ENCODE measurements at places on chromosomes 7 and 10. TPM values are rescaled to one million over a fixed set of nuclear protein-coding genes. Genes with fewer than 3 reads are reported as not detected.

Gene MAGI2
- total RNA-seq, result 27.2 TPM

Gene MRPS17
- 15.2 TPM for total RNA-seq

Gene C10orf95
- total RNA-seq, result not detected

Gene CPA5
- total RNA-seq, result under 0.01 TPM

Gene DENND2A
- total RNA-seq, result 7.8 TPM

Gene CDC14C
- under 0.01 TPM for total RNA-seq

Gene VGF
- total RNA-seq, result 0.18 TPM

Gene NOS3
- total RNA-seq, result 0.28 TPM

Gene SUGCT
- 7.5 TPM for total RNA-seq

Gene SAMD9L
- 6.4 TPM for total RNA-seq

Gene EFCAB10
- not detected for total RNA-seq

Gene CADPS2
- 0.54 TPM for total RNA-seq

Gene OR2F1
- not detected for total RNA-seq

Gene KCND2
- under 0.01 TPM for total RNA-seq

Gene FAM20C
- 7.7 TPM for total RNA-seq

Gene TMEM248
- total RNA-seq, result 103 TPM

Gene NIPSNAP2
- total RNA-seq, result 53.0 TPM

Gene GHRHR
- total RNA-seq, result not detected

Gene UNCX
- total RNA-seq, result not detected

Gene GPR26
- not detected for total RNA-seq

Gene VWDE
- total RNA-seq, result 0.18 TPM

Gene SYT15B
- total RNA-seq, result 0.56 TPM

Gene KCNMA1
- 25.6 TPM for total RNA-seq

Gene HOXA1
- total RNA-seq, result 0.83 TPM

Gene MET
- total RNA-seq, result 68.0 TPM

Gene MYOF
- total RNA-seq, result 332 TPM

Gene AEBP1
- 1.1 TPM for total RNA-seq

Gene NANOS1
- under 0.01 TPM for total RNA-seq

Gene CYP2W1
- total RNA-seq, result not detected
